ENCODE measurements at places on chromosomes 7 and 10.

- DNase-seq, result no peak
These were observed 10.8 kb downstream of the ATP6V0E2 start for GRCh38 chr7:149884541-149884940.

DNA sequence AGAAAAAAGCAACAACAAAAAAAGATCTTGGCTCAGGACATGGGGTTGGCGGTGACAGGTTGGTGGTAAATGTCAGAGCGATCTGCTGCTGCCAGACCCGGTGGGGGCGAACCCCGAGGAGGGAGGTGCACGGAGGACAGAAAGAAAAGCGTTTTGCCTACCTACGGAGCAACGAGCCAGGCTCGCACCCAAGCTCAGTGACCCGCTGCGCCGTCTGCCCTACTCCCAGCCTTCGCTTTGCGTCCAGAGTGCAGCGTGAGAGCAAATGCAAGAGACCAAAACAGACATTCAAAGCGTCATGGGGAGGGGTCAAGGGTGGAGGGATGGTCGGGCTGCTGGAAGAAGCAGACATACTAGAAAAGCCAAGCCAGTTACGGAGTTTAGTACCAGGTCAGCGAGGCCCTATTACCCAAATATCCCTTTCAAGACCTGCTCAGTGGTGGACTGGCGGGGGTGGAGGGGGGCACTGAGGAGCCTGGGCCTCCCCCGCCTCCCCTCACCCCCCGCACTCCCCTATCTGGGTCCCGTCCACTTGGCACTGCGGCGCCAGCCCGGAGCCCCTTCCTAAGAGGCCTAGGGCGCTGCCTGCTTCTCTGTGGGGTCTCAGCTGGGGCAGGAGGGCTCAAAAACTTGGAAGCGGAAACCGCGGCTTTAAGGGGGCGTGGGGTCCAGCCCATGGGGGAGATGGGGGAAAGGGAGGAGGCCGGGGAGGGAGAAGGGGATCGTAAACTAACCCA, 66.9 kb downstream of the SLC29A4 start:
- DNase-seq, result no peak

DNA sequence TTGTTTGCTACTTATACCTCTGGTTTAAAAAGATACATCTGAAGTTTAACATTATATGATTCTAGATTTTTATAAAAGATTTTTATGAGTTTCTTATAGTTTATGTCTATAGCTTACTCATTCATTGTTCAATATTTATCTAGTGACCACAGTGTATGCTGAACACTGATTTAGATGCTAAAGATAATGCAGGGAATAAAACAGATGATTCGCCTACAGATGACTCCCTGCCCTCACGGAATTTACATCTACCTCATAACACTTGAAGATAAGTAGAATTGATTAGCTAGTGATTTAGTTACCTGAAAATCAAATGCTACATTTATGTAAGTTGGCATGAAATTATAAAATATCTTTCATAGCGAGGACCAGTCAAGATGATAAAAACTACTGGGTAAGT, 105.8 kb downstream of the HIPK2 start:
- DNase-seq, result no peak

GRCh38 chr10:26172131-26172530, 44.4 kb upstream of the GAD2 start:
- no peak for DNase-seq

DNA sequence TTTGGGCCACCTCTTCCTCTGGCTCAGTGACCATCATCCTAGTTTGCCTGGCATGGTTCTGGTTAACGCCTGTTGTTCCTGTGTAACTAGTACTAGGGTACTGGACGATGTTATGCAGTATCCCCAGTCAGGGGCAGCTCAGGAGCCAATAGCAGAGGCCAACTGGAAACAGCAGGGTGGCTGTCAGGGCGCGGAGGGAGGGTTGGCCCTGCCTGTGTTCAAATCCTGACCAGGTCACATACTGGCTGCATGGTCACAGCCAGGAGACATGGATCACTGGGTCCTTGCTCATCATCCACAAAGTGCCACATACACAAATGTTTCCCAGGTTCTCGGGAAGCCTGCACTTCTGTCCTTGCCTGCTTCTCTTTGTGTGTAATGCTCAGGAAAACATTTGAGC, 12.3 kb upstream of the RBP3 start:
- DNase-seq, result no peak

GRCh38 chr10:4383651-4384098, 442.3 kb upstream of the AKR1E2 start:
- no peak for DNase-seq

DNA sequence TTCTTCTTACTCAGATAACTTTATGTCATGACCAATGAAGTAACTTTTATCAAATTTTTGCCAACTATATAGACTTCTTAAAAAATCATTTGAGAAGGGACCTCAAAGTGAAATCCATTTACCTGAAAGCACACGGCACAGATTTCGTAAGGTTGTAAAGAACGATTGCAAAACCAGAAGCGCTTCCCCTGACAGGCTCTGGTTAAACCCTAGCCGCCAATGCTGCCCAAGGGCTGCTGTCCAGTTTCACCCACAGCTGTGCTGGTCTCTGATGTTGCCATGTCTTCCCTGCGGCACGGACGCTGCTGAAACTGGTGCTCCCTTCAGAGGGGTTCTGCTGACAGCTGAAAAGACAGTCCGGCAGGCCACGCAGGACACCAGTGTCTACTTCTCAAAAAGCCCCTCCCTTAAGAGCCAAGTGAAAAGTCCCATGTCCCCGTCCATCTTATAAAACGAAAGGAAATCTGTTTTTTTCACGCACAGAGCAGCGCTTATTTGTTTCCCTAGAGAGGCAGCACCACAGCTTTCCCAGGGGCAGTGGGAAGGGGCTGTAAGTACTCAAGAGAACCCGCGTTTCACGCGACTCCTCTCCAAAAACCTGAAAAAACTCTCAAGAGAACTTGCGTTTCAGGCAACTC, 32.5 kb downstream of the GNA12 start:
- no peak for DNase-seq

DNA sequence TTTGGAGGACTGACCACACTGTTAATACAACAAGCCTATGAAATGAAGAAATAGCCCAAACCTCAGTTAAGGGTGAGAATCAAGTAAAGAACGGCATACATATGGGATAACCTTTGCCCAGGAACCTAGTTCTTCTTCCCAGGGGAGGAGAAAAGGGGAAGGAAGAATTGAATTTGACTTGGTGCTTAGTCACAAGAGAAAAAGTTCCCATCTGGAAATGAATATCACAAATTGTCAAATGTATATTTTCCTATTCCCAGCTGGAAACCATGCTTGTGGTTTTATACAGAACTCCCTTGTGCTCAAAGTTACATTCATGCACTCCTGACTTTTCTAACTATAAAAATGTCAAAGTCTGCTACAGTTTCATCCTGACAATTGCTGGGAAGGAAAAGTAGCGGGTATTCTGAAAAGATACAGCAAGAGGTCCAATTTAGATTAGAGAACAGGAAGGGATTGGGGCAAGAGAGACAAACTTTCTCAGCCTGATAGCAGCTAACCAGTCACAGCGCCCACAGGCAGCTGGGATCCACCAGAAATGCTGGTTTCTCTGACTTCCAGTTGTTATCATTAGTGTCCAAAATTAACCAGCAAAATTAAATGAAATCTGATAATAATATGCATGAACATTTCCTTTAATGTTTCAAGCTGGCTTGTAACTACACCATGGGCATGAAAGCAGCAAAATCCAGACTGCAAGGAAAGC, 18.6 kb upstream of the GSAP start:
- no peak for DNase-seq

DNA sequence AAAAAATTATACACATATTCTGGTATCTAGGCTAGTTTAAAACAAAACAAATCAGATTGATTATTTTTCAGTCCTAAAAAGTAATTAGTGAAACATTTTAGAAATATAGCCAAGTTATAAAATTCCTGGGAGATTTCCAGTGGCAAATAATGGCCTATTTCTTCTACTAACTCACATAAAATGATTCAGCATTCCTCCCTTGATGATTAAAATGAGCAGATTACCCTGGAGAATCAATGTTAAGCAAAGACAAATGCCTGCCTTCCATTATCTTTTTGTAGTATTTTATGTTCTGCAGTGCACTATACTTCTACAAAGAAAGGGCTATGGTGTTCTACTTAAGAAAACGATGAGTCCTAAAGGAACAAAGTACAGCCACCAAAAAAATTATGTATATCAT, 53.6 kb downstream of the PARD3 start:
- no peak for DNase-seq

GRCh38 chr10:130557181-130557845, 421.1 kb downstream of the GLRX3 start:
- no peak for DNase-seq

DNA sequence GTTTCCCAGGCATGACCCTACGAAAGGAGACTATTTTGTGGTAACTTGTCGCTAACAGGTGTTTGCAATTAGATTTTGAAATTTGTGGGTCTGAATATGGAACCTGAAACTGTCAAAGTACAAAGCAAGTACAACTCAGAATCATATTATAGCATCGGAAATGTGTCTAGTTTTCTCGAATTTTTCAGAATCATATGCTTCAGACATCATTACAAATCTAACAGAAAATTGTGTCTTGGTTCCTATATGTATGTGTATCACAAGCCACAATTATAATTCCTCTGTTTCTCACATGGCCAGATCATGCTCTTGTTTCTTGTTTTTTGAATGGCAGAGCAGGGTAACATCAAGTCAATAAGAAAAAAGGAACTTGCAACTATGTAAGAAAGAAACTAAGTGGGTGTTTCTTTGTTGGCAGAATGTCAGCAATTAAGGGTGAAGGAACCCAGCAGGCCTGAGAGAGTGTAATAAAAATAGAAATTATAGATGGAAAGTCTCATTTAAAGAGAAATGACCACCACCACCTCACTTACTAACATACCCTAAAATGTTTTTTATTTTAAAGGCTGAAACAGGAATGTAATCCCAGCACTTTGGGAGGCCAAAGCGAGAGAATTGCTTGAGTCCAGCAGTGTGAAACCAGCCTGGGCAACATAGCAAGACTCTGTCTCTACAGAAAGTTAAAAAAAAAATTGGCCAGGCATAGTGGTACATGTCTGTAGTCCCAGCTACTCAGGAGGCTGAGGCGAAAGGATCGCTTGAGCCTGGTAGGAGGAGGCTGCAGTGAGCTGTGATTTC, 51.3 kb downstream of the PRTFDC1 start:
- no peak for DNase-seq

- DNase-seq, result no peak
These were observed 18.4 kb upstream of the MACROH2A2 start for GRCh38 chr10:70034232-70034631.

- no peak for DNase-seq
These were observed 8.0 kb downstream of the VENTX start for GRCh38 chr10:133245439-133246235.

DNA sequence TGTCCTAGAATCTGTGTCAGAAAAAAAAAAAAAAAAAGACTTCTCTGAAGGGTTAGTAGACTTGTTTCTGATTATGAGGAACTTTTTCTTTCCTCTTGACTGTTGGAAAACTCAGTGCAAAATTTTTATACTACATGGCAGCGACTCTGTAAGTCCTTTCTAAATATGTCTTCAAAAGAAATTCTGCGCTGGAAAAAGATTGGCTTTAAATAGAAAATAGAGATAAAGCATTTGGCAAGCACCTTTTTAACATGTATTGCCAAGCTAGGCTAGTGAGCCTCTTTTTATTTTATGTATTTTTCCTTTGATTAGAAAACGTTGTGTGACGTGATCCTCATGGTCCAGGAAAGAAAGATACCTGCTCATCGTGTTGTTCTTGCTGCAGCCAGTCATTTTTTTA, 17.9 kb downstream of the KLHL7 start:
- DNase-seq, result no peak

DNA sequence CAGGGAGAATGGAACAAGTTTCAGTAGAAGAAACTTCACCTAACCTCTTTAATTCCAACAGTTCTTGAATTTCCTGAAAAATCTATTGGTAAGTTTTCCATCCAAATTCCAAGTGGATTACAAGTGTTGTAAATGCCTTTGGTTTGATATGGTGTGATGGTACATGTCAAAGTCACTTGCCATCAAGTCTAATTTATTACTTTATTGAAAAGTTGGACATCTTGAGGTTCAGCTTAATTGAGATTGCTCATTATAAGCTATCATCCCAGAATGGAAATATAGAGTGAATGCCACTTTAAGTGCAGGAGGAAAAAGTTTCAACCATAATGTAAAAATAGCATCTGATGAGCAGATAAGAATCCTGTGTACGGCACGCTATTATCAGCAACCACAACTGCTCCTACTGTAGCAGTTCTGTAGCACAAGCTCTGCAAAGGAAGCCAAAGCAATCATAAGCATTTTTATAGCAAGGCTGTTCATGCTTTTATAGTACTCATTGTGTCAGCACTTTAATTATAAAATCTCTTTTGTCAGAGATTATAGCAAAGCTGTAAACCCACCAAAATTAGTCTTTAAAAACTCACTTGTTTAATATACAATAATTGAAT, 991.8 kb upstream of the PHF14 start:
- no peak for DNase-seq

DNA sequence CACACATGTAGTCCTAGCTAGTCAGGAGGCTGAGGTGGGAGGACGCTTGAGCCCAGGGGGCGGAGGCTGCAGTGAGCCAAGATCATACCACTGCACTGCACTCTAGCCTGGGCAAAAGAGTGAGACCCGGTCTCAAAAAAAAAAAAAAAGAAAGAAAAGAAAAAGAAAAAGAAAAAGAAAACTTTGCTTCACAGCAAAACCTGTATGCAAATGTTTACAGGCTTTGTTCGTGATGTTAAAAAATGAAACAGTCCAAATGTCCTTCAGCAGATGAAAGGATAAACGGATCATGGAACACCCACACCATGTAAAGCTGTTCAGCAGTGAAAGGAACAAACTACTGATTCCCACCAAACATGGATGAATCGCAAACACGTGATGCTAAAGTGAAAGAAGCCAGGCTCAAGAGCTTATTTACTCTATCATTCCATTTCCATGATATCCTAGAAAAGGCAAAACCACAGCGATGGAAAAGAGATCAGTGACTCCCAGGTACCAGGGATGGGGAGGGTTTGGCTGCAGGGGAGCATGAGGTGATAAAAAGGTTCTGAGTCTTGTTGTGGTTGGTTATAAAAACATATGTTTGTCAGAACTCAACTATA, 15.1 kb downstream of the LRRC20 start:
- DNase-seq, result peak; percentile 60

- no peak for DNase-seq
These were observed 1.5 kb downstream of the SLC29A3 start for GRCh38 chr10:71320592-71320991.

DNA sequence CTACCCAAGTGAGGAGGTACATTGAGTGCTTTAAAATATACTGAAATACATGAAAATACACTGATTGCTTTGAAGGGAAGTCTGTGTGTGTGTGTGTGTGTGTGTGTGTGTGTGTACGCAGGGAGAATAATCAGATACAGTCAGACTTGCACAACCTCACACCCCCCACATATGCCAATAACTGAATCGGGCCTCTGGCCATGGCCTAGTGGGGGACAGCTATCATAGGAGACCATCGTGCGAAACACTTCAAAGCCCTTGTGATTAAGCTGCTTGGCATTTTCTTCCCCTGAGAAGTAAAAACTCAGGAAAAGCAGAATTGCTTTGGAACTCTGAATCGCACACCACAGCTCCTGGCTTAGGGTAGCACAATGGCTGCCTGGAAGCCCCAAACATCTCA, 135.1 kb downstream of the C10orf105 start:
- no peak for DNase-seq

DNA sequence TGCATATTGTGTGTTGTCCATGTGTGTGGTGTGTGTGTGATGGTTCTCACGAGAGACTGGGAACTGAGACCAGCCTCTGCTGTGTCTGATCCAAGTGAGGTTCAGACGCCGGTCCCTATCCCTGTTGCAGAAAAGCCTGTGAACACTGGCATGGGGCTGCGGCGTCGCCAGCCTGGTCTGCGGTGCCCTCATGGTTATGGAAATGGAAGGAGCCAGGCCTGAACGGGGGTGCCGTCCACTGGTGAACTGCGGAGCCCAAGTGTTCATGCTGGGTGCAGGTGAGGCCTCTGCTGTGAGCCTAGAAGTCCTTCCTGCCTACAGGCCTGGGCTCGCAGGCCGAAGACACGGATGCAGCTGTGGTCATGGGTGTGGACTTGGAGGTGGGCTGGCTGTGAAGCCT, 18.7 kb upstream of the NCAPG2 start:
- no peak for DNase-seq
